Hippocampal formation (tissue), 2 donors: ENCODE measurements at places on chromosomes 4 and X.

- DNase-seq = no peak
These were observed 113.6 kb upstream of the TEX13C start for GRCh38 chrX:125205918-125206665.

DNA sequence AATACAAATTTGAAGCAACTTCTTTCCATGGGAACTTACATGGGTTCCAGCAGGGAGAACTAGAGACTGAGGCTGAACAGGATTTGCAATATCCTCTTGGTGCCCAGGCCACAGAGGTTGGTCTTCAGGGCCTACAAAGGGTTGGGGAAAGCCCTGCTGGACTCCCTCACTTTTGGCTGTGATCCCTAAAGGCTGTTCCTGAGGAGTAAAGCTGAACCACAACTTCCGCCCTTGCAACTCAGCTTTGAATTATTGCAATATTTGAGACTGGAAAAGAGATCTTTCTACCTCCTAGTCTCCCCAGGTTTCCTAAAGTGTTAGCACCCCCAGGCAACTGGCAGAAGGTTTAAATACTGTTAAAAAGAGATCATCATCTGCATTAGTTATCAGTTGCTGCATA is 26.9 kb downstream of the DCHS2 start:
- no peak for DNase-seq

- DNase-seq = no peak
These were observed 168.9 kb downstream of the CBR4 start for GRCh38 chr4:168841000-168841671.

GRCh38 chr4:123840197-123840596 is 443.6 kb downstream of the SPRY1 start:
- DNase-seq = no peak

DNA sequence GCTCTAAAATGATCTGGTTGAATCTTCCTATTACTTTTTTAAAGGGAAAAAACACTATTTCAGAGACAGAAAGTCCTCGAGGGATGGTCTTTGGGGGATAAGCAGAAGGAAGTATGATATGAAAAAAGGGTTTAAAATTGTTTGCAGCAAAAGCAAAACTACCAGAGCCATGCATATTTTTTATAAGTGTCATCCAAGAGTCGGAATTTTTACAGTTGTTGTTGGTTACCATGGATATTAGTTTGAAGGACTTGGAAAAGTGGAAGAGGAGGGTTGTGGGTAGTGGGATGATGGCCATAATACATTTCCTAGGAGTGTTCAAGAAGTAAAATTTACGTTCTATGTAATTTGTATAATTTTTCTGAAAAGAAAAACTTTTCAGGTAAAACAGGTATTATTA is 134.4 kb downstream of the PCDH7 start:
- no peak for DNase-seq

DNA sequence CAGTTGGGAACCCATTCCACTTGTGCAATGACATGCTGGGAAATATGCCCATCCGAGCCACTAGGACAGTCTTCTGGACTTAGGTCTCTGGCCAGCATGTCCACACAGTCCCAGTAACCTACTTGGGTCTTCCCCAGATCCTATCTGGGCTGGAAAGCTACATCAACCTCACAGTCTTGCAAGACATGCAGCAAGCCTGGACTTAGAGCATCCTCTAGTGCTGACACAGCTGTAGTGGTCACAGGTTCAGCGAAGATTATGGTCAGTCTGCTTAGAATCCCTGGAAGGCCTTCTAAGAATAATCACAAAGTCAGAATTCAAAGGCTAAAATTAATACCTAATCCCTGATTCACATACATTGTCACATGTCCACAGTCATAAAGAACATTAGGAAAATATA is 842.7 kb downstream of the STPG2 start:
- DNase-seq = no peak

DNA sequence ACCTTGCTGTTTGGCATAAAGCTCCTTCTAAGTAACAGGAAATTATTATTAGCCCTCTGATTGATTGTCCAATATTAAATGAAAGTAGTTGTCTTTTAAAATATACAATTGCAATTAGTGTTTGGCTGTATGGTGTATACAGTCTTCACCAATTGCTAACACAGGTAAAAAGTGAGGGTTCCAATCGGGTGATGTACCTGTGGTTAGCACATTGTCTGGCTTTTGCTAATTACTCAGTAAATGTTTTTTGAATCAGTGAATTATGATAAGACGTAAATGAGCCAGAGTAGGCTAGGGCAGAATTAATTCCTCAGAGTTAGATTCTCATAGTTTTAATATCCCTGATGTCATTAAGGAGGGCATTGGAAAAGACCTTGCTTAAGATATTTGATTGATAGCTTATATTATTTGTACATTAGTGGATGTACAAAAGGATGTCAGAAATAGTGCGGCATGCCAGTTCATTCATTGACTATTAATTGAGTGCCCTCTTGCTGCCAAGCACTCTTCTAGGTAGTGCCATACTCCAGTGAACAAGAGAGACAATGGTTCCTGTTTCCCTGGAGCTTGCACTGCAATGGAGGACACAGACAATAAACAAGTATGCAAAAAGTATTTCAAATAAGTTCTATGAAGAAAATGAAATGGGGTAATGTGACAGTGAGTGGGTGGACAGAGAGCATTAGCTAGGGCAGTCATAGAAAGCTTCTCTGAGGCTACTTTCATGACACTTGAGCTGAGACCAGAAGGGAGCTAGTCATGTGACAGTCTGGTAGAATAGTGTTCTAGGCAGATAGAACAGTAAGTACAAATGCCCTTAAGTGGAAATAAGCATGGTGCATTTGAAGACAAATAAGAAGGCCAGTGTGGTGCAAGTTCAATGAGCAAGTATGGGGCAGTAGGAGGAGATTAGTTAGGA is 205.9 kb upstream of the CASK start:
- DNase-seq = no peak

- no peak for DNase-seq
These were observed 87.1 kb downstream of the KDR start for GRCh38 chr4:55038176-55038890.

DNA sequence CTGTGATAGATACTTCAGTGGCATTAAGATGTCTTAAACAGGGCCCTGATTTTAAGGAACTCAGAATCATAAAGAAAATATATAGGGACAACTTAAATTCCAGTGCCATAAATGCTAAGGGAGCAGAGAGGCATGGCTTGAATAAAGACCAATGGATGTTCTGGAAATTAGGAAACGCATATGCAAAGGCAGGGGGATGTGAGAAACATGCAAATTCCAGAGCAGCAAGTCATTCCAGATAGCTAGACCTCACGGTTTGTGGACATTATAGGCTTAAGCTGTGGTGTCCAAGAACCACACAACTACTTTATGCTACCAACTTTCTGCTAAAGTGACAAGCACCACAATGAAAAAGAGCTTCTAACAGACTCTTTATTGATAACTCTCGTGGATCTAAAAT is 132.6 kb upstream of the ANK2 start:
- DNase-seq = no peak

DNA sequence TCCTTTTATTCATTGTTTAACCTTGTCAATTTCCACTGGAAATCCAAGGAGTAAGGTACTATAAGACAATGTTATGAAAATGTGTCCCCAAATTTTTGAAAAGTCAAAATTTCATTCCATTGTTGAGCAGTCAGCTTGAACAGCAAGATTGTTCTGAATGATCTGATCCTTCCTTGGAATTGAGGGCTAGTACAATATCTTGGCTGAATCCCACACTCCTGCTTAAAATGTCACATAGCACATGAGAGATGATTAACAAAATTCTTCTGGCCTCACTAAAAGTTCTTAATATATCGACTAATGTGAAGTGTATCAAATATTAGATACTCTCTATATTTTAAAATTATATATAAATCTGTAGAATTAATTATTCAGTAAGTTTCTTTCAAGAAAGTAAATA is 104.8 kb downstream of the ANK2 start:
- DNase-seq = no peak

- peak; percentile 74 for DNase-seq
These were observed 24.3 kb upstream of the SRD5A3 start for GRCh38 chr4:55321707-55322264.

GRCh38 chrX:136708348-136708747 is 60.4 kb downstream of the CD40LG start:
- DNase-seq = no peak

DNA sequence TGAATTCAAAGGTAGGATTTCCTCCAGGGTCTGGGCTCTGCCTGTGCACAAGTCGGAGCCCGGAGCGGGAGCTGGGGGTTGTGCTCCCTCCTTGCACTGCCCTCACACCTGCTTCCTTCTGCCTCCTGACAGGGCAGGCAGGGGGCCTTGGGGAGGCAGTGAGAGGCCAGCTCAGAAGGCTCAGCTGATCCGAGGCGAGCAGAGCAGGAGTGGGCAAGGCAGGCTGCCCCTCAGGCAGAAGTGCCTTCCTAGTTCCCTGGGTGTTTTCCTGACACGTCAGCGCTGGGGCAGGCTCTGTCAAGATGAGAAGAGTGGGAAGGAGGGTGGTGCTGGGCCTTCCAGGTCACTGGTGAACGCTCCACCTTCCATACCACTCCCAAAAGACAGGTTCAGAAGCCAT is 5.5 kb upstream of the IRAK1 start:
- DNase-seq = no peak

- no peak for DNase-seq
These were observed at the start of gene ATP1B4 for GRCh38 chrX:120361764-120362305. ATP1B4 (plus strand) TSS chrX:120362089; CDS start chrX:120362169, 80 bp downstream.

- DNase-seq = no peak
These were observed 12.7 kb downstream of the MGARP start for GRCh38 chr4:139267301-139267700.

GRCh38 chrX:20711366-20711765 is 444.7 kb upstream of the RPS6KA3 start:
- DNase-seq = no peak

DNA sequence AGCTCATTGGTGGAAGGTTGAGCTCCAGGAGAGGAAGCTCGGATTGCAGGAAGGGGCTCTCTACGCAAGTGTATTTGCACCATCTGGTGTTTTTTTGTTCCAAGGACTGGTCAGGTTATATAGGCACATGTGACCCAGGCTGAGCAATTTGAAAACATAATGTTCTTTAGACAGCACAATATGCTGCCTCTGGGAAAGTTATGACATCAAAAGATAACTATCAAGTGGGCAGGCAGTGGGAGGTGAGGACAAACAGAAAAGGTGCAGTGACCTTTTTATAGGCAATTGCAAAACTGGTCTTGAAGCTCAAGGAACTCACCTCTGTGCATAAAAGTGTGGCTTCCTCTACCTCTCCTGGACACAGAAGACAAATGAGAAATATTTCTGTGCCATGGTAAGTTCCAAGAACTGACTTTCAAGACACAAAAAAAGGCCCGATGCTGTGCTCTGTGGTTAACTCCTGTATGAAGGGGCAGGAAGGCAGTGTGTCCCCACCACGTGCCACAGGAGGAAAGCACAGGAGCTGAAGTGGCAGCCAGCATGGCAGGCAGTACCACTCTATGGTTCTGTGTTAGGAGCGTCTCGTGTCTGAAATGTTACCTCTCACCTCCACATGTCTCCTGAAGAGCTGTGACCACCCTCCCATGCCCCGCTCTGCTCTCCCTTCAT is 128.6 kb downstream of the SHROOM3 start:
- DNase-seq = no peak

- no peak for DNase-seq
These were observed 6.2 kb upstream of the FHDC1 start for GRCh38 chr4:152929888-152930287.

- DNase-seq = no peak
These were observed 376.6 kb downstream of the PDGFC start for GRCh38 chr4:156595041-156595440.

- DNase-seq = no peak
These were observed 97.9 kb downstream of the ARHGEF9 start for GRCh38 chrX:63686878-63687714.

- DNase-seq = no peak
These were observed 208.9 kb downstream of the FAM47A start for GRCh38 chrX:33923262-33923661.

DNA sequence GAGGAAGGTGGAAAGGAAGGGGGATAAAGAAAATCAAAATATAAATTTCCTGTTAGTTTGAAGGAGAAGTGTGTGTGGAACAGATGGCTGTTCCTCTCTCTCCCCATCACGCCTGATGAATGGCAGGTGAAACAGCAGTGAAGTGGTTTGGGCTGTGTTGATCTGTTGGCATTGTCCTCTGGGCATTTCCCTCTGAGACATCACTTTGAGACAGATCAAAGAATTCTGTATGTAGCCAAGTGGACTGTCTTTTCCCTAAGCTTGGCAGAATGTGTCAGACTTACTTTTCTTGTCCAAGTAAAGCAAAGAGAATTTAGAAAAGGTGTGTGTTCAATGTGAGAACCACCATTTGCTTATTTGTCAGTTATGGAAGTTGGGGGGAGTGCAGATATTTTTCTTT is 47.5 kb downstream of the SEPTIN11 start:
- DNase-seq = no peak

- DNase-seq = no peak
These were observed 49.5 kb downstream of the CD99L2 start for GRCh38 chrX:150848914-150849365.

DNA sequence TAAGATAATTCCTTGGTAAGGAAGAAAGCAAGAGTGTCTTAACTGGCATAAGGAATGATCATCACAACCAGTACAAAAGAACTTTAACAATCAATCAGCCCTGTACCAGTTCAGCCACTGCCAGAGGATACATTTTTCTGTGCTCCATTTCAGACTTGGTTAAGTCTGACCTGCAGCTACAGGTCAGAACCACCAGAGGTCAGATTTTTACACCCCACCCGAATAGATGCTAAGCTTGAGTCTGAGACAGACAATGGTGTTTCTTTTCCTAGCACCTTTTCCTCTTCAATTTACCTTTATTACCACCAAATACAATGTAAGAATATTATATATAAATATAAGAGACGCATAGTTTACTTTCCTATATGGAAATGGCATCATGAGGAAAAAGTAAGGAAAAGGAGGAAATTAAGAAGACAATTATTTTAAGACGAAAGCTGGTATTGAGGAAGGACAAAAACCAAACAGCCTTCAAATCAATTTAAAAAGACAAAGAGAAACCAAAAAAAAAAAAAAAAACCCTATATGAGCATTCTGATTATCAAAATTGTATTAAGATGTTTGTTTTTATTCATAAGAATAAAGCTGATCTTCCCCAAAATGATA is 215.3 kb upstream of the TTC29 start:
- peak; percentile 11 for DNase-seq

DNA sequence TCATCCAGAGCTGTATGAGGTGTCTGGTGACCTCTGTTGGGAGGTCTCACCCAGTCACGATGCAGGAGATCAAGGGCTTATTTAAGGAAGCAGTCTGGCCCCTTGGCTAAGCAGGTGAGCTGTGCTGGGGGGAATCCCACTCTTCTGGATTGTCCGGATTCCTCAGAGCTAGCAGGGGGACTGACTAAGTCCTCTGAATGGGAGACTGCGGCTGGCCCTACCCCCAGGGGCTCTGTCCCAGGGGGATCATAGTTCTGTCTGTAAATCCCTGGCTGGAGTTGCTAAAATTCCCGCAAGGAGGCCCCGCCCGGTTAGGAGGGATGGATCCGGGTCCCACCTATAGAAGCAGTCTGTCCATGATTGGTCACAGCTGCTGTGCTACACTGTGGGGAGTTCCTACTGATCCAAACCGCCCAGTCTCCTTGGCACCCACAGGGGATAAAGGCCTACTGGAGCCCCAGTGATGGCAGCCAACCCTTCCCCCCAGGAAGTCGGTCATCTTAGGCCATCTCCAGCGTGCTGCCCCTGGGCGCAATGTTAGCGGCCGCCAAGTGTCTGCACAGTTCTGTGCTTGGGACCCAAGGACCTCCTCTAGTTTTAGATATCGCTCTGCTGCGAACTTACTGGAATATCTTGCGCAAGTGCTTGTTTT is 118.2 kb upstream of the KLF8 start:
- no peak for DNase-seq
